Breast epithelium (tissue), 4 donors: ENCODE measurements at places on chromosomes 2 and 18.

DNA sequence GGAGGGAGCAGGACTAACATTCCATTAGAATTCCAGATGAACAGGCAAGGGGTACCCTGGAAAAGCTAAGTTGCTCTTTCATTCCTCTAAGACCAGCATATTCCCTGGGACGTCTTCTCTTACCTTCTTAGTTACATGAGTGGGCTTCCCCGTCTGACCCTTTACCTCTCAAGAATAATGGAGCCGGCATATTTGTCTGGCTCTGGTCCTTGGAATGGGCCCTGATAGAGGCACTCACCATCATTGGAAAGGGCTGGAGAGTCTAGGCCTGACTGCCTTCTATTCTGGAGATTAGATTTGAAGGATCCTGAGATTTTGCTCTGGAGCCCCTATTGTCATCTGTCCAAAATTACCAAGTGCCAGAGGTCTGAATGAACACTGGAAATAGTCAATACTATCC lies 347.5 kb downstream of the MYCN start:
- no peak for DNase-seq

- DNase-seq = no peak
These were observed 80.8 kb upstream of the L3MBTL4 start for GRCh38 chr18:6495536-6495935.

DNA sequence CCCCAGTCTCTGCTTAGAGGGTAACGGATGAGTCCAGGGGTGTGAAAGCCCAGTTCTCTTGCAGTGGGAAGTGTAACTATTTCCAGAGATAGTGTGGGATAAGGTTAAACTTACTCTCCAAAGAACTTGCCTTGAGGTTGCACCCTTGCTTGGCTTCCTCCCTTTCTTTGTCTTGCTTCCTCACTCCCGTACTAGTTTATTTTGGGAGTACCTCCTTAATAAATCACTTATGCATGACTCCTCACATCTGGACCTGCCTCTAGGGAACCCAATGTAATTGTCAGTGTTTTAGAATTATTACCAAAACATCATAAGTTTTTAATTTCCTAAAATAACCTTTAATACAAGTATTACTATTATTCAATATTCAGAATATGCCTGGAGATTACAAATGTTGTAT lies 35.2 kb downstream of the CPO start:
- DNase-seq = no peak

- DNase-seq = no peak
These were observed 1.1 kb downstream of the COPS9 start for GRCh38 chr2:240134956-240135520.

- DNase-seq = no peak
These were observed 464 bp upstream of the TLX2 start for GRCh38 chr2:74513605-74514367.

GRCh38 chr2:200735061-200735460 lies 76.6 kb upstream of the BZW1 start:
- no peak for DNase-seq

GRCh38 chr2:163735685-163736432 lies at the start of gene FIGN:
Gene FIGN (minus strand): TSS chr2:163736008. CDS start chr2:163734927, 1,081 bp downstream.
- DNase-seq = peak; percentile 57

DNA sequence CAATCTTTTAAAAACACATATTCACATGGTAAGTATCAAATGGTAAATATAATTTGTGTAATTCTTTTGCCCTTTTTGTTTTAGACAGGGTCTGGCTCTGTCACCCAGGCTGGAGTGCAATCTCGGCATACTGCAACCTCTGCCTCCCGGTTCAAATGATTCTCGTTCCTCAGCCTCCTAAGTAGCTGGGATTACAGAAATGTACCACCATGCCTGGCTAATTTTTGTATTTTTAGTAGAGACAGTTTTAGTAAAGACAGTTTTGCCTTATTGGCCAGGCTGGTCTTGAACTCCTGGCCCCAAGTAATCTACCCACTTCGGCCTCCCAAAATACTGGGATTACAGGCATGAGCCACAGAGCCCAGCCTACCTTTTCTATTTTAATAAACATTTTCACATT lies 182.2 kb downstream of the MYCN start:
- DNase-seq = no peak
